Stimulated activated CD8-positive, alpha-beta memory T cell treated with anti-CD3 and anti-CD28 coated beads, Interleukin-2, amount 100 ng/mL, for 48 hours (primary cell): ENCODE measurements at places on chromosomes 3 and 15.

DNA sequence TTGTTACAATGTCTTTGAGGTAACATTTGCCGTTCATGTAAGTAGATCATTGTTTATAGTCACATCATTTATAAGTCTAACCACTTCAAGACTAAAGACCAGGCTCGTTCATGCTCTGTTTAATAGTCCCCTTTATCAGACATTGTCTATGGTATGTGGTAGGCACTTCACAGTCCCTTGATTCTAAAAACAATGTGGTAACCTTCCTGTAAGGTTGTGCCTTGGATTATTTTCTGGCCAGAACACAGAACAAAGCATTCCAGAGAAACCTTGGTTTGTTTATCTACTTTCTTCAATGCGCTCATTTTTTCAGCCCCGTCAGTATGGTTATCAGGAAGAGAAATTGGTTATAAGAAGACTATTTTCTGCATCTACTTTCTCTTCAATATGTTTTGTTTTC is 16.3 kb upstream of the ST3GAL6 start:
- DNase-seq, result no peak

DNA sequence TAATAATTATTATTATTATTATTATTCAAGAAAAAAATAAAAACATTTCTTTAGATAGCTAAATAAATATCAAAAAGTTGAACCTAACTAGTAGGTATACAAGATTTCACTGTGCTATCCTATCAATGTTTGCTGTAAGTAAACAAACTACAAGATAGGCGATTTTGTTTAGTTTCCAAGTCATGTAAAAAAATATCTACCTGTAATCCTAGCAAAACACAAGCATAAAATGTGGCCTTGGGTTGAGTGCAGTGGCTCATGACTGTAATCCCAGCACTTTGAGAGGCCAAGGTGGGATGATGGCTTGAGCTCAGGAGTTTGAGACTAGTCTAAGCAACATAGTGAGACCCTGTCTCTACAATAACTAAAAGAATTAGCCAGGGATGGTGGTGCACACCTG is 71.6 kb upstream of the CSPG5 start:
- no peak for DNase-seq

DNA sequence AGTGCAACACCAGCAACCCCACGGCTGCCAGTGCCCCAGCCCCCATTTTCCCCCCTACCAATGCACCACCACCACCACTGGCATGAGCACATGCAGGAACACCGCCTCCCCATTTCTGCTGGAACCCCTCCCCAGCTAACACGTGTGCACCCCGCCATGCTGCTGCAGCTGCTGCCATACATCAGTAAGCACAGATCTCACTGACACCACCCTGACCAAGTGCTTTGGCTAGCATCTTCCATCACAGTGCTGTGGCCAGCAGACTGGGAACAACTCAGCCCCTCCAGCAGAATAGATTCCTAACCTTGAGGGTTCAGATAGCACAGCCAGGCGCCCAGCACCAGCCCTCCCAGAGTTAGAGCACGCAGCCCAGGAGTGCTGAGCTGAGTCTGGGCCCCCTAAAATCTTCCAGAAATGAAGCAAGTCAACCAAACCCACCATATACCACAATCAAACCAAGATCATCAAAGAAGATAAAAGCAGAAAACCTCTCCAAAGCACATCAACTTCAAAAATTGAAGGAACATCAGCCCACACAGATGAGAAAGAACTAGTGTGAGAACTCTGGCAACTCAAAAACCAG is 81.2 kb upstream of the CDV3 start:
- no peak for DNase-seq

DNA sequence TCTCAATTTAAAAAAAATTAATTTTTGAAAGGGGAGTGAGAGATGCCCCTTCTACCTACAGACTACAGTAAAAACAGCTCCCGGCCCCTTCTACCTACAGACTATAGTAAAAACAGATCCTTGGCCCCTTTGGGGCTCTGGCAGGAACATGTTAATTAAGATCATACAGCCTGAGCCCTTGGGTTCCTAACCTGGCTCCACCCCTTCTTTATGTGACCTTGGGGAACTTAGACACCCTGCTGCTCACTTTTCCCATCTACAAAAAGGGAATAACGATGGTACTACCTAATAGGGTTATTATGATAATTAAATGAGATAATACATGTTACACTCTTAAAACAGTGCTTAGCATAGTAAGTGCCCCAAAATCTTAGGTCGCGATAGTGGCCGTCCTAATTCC is 60.1 kb upstream of the SEC61A1 start:
- DNase-seq, result no peak

GRCh38 chr3:117932441-117932840 is 1102.2 kb downstream of the IGSF11 start:
- DNase-seq, result no peak

DNA sequence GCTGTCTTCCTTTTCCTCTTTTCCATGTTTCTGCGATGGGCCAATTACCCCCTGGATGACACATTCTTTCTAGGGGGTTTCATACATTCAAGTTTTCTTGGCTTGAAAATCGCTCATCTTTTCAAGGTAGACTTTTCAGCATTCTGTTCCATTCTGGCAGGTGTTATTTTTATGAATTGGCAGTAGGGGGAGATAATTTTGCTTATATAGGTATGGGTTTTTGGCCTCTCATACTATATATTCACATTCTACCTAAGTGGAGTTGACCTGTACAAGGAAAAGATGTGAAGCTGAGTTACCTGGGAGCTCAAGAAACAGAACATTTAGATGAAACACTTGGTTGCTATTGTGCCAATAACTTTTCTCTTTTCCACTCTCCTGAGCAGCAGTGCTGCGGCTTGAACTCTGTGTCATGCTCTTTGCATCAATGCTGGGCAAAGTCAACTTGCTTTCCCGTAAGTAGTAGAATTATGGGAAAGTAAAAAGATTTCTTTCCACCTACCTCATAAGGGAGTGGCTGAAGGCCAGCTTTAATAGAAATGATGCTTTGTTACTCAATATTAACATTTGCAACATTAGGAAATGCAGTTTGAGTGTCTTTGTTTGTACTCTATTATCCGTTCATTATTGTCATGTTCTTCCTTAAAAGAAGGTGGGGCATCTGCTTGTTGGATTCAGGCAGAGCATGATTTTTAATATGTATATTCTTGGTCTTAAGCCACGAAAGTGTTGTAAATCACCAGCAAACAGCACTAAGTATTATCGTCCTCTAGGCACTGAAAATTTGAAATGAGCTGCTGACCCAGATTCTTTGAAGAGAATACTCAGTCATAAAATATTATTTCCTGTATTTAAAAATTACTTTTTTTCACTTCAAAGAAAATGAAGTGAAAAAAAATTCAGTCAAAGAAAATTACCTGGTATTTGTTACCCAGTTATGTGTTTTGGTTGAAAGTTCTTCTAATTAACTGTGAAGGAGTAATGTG is 27.7 kb upstream of the MFSD1 start:
- DNase-seq, result no peak

DNA sequence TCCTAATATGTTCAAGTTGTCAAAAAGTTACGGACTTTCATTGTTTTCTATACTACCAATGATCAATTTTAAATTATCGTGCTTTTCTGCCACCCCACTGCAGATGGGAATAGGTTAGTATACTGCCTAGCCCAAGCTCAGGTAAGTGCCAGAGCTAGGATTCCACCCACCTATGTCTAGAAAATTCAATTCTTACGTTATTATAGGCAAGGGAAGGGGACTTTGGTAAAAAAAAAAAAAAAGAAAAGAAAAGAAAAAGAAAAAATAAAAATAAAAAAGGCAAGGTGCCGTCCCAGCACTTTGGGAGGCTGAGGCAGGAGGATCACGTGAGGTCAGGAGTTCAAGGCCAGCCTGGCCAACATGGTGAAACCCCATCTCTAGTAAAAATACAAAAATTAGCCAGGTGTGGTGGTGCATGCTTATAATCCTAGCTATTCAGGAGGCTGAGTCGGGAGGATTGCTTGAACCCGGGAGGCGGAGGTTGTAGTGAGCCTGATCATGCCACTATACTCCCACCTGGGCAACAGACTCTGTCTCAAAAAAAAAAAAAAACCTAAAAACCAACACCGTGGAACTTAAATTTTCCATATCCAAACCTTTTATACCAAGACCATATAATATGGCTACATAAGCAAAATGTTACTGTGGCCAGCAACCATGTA is 1.3 kb downstream of the RPL22L1 start:
- DNase-seq, result no peak

- DNase-seq, result peak; percentile 82
Measured at GRCh38 chr3:138594150-138594934, at the start of gene CEP70. CEP70 (minus strand) TSS chr3:138594260; CDS start chr3:138572927, 21,333 bp downstream.

GRCh38 chr3:46378426-46378942 is 7.7 kb downstream of the CCR5 start:
- peak; percentile 63 for DNase-seq

GRCh38 chr3:189632242-189632641 is 1.1 kb downstream of the TP63 start:
- DNase-seq, result no peak

- no peak for DNase-seq
Measured at GRCh38 chr3:72246685-72247084, 461.7 kb upstream of the PROK2 start.

DNA sequence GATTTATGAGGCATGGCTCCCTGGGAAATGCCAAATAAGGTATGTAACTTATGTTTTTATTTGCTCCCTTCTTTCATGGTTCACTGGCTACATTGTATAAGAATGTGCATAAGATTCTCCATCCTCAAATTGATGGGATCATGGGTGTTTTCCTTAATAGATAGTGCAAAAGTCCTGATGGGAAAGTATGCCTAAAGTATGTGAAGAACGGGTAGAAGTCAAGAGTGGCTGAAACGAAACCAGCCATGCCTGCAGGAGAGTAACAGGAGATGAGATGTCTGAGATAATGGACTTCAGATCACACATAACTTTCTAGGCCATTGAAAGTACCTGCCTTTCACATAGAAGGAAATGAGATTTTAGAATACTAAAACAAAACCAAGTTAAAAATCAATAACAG is 56.5 kb downstream of the ZBBX start:
- DNase-seq, result no peak

DNA sequence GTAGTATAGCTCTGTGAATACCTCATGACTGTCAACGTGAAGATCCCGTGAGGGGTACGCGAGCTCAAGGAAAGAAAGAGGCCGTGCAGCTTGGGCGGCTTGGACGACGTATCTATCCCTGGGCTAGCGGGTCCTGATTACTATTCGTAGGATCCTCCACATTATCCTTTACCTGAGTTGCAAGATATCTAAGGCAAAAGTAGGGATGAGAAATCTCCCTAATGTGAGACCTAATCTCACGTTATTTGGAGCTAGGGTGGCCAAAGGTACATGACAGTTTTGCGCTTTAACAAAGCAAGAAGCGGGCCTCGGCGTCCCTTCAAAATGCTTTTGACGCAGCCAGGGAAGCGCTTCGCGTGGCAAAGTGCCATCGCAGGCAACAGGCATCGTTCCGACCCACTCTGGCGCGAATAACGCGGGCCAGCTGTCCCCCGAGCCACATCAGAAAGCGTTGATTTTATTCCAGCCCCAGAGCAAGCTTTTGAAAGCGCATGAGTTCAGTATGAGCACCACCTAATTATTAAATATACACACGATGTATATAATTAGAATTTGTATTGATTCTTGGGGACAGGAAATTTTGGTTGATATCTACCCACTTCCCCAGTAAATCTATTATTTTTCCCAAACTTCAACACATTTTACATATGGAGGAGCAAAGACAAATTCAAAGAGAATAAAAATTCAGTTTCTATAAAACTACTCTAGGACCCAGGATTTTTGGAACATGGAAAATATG is 2.5 kb upstream of the EOMES start:
- no peak for DNase-seq

- no peak for DNase-seq
Measured at GRCh38 chr3:39188271-39189149, 3.9 kb downstream of the XIRP1 start.

DNA sequence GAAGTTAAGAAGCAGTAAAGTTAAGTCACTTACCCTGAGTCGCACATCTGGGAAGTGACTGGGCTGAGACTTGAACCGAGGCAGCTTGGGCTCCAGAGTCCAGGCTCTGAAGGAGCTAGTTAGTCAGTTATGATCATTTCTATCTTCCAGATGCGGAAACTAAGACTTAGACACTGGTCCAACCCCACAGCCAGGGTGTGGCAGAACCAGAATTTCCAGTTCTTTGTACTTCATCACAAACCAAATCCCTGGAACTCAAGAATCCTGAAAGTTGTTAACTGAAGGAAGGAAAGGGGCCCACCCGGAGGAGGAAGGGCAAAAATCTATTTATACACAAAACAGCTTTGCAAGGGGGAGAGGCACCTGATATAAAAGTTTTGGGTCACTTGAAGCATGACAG is 389.9 kb downstream of the SHQ1 start:
- DNase-seq, result no peak

- no peak for DNase-seq
Measured at GRCh38 chr3:143002727-143003126, 1.4 kb downstream of the U2SURP start.

DNA sequence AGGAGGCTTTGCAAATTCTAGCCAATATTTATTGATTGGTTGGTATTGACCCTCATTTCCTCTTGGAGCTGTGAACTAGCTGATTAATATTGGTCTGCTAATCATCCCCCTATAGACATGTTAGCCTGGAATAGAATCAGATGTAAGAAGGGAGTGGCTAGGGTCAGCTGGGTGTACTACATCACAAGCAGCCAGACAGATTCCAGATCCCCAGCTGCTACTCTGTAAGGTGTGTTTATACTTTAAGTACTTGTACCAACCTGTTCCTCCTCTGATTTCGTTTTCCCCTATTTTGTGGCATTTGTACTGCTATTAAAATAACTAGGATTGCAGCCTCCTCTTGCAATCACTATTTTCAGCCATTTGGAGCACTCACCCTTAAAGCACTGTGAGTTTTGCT is 49.9 kb downstream of the PARP15 start:
- DNase-seq, result no peak

DNA sequence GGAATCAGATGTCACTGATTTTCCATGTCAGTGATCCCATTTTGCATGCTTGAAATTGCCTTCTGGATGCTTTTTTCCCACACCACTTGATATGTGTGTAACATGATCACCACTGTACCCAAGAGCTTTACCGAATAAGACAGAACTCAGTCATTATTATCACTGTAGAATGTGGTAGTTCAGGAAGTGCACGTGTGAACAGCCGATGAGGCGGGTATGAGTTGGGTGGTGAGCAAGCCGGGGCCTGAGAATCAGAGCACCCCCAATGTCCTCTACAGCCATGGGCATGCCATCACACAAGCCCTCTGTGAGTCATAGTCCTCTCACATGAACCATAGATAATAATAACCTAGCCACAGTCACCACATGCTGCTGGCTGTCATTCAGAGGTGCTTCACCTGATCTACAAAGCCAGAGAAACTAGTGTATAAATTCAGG is 470.8 kb downstream of the SOX2 start:
- DNase-seq, result no peak

DNA sequence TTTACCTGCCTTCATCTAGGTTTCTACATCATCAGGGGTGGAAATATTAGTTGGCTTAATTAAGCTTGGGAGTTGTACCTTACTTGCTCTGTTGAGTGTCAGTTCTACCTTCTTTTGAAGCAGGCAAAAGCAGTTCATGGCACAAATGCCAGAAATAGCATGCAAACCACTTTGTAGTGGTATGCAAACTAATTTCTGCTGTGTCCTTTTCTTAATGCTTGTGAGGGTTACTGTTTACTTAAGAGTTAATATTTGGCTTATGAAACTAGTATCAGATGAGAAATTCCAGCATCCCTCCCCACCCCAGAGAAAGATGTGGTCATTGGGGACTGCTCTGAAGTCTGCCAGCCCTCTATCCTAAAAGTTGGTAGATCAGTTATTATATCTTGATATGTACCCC is 7.1 kb downstream of the ATP2C1 start:
- no peak for DNase-seq
